DMS79 (cell line): ENCODE measurements at places on chromosomes 1 and 21.

DNA sequence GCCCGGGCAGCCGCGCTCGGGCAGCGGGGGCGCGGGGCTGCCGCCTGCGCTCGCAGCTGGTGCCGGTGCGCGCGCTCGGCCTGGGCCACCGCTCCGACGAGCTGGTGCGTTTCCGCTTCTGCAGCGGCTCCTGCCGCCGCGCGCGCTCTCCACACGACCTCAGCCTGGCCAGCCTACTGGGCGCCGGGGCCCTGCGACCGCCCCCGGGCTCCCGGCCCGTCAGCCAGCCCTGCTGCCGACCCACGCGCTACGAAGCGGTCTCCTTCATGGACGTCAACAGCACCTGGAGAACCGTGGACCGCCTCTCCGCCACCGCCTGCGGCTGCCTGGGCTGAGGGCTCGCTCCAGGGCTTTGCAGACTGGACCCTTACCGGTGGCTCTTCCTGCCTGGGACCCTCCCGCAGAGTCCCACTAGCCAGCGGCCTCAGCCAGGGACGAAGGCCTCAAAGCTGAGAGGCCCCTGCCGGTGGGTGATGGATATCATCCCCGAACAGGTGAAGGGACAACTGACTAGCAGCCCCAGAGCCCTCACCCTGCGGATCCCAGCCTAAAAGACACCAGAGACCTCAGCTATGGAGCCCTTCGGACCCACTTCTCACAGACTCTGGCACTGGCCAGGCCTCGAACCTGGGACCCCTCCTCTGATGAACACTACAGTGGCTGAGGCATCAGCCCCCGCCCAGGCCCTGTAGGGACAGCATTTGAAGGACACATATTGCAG, 3.0 kb downstream of the ARTN start:
- peak; percentile 18 for DNase-seq

- DNase-seq = no peak
These were observed 53.4 kb upstream of the BMP8A start for GRCh38 chr1:39438042-39438441.

- DNase-seq = no peak
These were observed 3.9 kb upstream of the FLG start for GRCh38 chr1:152328801-152329391.

DNA sequence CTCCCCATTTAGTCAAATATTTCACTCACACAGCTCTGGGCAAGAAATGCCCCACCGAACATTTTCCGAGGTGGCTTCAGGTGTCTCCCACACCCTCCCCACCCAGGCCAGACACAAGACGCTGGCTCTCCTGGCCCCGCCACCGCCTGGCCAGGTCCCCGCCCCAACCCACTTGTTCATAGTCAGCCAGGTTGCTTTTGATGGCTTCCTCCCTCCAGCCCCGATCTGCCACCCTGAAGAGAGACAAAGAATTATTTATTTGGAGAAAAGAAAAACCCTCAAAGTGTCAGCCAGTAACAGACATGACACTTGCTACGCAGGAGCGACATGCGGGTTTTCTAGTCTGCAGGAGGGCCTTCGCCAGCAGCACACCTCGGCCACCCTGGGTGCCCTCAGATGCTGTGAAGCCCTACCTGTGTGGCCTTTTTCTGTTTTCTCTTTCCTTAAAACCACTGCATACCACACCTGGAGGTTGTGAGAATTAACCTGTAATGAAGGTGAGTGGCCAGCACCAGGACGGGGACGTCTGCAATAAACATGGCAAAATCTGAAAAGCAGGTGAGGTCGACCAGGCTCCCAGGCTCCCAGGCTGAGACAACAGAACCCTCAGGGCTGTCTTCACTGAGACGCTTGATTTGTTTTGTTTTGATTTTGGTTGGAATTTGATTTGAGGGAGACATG, 27.2 kb downstream of the SSBP3 start:
- DNase-seq = no peak

- no peak for DNase-seq
These were observed 106.1 kb downstream of the SEC16B start for GRCh38 chr1:177863796-177864195.
